Heart left ventricle (tissue), 16 donors: ENCODE measurements at places on chromosomes 3 and 15. TPM values are rescaled to one million over a fixed set of nuclear protein-coding genes. Genes with fewer than 3 reads are reported as not detected.
A peak's percentile ranks its signal among the peaks of the same experiment; 100 is the strongest.

GRCh38 chr3:99620976-99621375 is 17.4 kb upstream of the COL8A1 start:
- H3K4me3 ChIP-seq = no peak overlapping the region
- no peaks in the 10 kb centered on the region for H3K36me3 ChIP-seq
- H3K4me1 ChIP-seq = no peaks in the 10 kb centered on the region
- no peak for DNase-seq

ALPK3 gene
- polyA plus RNA-seq = 144 TPM

GOLGA8S gene
- polyA plus RNA-seq = 0.30 TPM

GRCh38 chr3:104870276-104870675 is 496.4 kb upstream of the ALCAM start:
- H3K36me3 ChIP-seq = no peaks in the 10 kb centered on the region
- no peaks in the 10 kb centered on the region for H3K4me1 ChIP-seq
- no peak overlapping the region for H3K4me3 ChIP-seq
- H3K27me3 ChIP-seq = no peaks in the 10 kb centered on the region

CADPS gene
- polyA plus RNA-seq = 4.2 TPM

MEX3B gene
- polyA plus RNA-seq = 5.3 TPM

GRCh38 chr15:34079904-34080303 is 21.8 kb downstream of the EMC7 start:
- H3K27ac ChIP-seq = no peak overlapping the region
- H3K4me3 ChIP-seq = no peak overlapping the region
- H3K27me3 ChIP-seq = no peaks in the 10 kb centered on the region
- no peaks in the 10 kb centered on the region for H3K4me1 ChIP-seq
- H3K36me3 ChIP-seq = no peaks in the 10 kb centered on the region
- no peak for DNase-seq

- H3K27me3 ChIP-seq = no peaks in the 10 kb centered on the region
- DNase-seq = no peak
- peaks cover 30% of the 10 kb centered on the region for H3K4me1 ChIP-seq
- no peaks in the 10 kb centered on the region for H3K36me3 ChIP-seq
Observed at GRCh38 chr3:12990781-12991480, 82.3 kb downstream of the IQSEC1 start.

FILIP1L gene
- 77.3 TPM for polyA plus RNA-seq

NXPE3 gene
- polyA plus RNA-seq = 18.1 TPM

GRCh38 chr3:140850210-140850955 is 91.3 kb upstream of the SLC25A36 start:
- no peak for DNase-seq
- H3K36me3 ChIP-seq = no peaks in the 10 kb centered on the region
- H3K4me1 ChIP-seq = no peaks in the 10 kb centered on the region
- no peak overlapping the region for H3K27ac ChIP-seq
- H3K4me3 ChIP-seq = no peak overlapping the region
- H3K27me3 ChIP-seq = no peaks in the 10 kb centered on the region

DNA sequence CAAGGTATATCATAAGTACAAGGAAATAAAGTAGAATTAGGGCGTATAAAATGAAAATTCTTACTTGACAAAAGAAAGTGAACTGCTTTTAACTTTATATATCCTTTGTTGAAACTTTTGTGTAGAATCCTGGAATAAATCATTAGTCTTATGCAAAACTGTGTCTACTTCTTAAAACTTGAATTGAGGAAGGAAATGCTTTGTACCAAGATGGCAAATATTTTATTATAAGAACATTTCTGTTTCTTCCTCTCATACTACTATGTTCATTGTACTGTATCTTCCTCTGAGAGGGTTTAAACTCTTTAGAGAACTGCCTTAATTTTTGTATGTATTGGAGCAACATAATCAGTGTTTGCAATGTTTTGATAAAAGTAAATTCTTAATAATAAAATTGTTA is 42.0 kb downstream of the RASA2 start:
- no peak for DNase-seq
- H3K36me3 ChIP-seq = peaks cover 7% of the 10 kb centered on the region
- no peak overlapping the region for H3K27ac ChIP-seq

DNA sequence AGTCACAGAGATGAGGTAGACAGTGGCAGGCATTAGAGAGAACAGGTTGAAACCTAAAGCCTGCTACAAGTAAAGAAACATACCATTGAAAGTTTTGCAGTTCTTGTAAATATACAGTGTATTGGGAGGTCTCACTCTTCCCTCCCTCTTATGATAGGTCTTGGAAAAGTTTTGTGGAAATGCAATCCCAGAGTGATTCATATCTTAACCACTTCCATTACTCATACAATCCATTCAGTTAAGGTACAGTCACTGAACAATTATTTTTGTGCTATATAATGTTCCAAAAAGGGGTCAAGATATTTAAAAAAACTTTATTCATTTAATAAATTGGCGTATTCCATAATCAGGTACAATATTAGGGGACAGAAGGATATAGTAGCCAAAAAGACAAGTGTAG is 737.7 kb upstream of the ALCAM start:
- H3K4me3 ChIP-seq = no peak overlapping the region
- no peak for DNase-seq
- H3K27me3 ChIP-seq = no peaks in the 10 kb centered on the region
- no peaks in the 10 kb centered on the region for H3K4me1 ChIP-seq
- no peaks in the 10 kb centered on the region for H3K36me3 ChIP-seq
- H3K27ac ChIP-seq = no peak overlapping the region

GRCh38 chr3:16512435-16513140 is 911 bp downstream of the RFTN1 start:
- H3K4me1 ChIP-seq = peaks cover 80% of the 10 kb centered on the region
- peak overlapping the region; percentile 94 for H3K4me3 ChIP-seq
- H3K36me3 ChIP-seq = no peaks in the 10 kb centered on the region
- no peaks in the 10 kb centered on the region for H3K27me3 ChIP-seq
- DNase-seq = peak; percentile 58

GRCh38 chr15:88080616-88081015 is 175.9 kb downstream of the NTRK3 start:
- no peaks in the 10 kb centered on the region for H3K36me3 ChIP-seq
- no peaks in the 10 kb centered on the region for H3K4me1 ChIP-seq
